Stimulated activated CD8-positive, alpha-beta memory T cell treated with anti-CD3 and anti-CD28 coated beads, Interleukin-7, amount 100 ng/mL, for 4 hours (primary cell): ENCODE measurements at places on chromosomes 16 and 17.

- no peak for DNase-seq
These were observed 104.7 kb upstream of the CDH13 start for GRCh38 chr16:82522026-82522425.

- no peak for DNase-seq
These were observed 39.7 kb downstream of the BRCA1 start for GRCh38 chr17:43085474-43085873.

GRCh38 chr16:60712144-60712543 is 1324.1 kb downstream of the CDH8 start:
- no peak for DNase-seq

DNA sequence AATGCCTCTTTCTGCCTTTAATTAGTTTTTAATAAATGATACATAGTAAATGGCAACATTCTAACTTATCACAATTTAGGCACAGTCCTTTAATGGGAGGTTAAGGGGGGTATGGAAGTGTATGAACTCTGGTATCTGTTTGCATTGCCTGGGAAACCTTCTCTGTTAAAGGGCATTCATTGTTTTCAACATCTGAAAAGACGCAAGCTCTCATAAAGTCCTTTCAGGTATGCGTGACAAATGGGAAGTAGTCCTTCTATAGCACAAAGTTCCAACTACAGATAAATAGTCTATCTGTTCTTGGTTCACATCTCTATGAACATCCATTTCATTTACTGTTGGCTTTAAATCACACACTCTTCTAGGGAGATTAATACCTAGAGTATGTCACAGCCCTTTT is 298.0 kb upstream of the PMFBP1 start:
- no peak for DNase-seq

- DNase-seq = no peak
These were observed 24.9 kb downstream of the ERCC4 start for GRCh38 chr16:13944816-13945215.

GRCh38 chr16:81688182-81688581 is 90.9 kb upstream of the PLCG2 start:
- DNase-seq = no peak

- DNase-seq = no peak
These were observed 161.5 kb upstream of the ZKSCAN2 start for GRCh38 chr16:25419153-25419552.

- DNase-seq = no peak
These were observed 276.0 kb downstream of the GRIN2A start for GRCh38 chr16:9906218-9906617.

DNA sequence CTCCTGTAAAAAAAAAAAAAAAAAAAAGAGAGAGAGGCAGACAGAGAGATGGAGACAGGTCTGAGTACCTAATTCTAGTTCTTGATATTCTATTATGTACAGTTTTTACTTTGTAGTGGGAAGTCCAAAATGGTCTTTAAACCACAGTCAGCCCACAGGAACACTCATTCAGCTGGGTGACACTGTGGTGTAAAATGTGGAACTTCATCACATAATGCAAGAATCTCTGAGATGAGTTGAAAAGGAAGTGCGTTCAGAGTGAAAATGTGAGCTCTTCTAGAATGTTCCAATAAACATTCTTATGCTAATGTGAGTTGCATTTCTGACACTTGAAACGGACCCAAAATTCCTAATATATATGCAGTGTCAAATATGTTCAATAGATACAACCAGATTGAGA is 972.1 kb downstream of the CDH11 start:
- DNase-seq = no peak

DNA sequence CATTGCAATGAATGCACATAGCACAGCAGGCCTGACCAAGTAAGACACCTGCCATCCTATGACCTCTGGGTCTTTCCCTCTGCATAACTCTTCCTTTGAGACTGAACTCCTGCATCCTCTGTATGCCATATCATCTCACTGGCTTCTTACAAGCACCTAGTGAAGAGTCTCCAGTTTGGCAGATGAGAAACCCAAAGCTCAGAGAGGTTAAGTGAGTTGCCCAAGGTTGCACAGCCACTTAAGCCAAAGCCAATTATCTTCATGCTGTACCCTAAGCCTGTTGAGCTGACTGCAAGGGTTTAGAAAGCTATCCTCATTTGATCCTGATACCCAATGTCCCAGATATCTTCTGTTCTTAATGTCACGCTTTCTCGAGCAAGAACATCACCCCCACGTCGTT is 35.2 kb downstream of the TMEM186 start:
- no peak for DNase-seq
